ENCODE measurements at places on chromosomes 7 and 10.

GRCh38 chr7:7321681-7322080 lies 139.3 kb downstream of the C1GALT1 start:
- DNase-seq, result peak; percentile 4

DNA sequence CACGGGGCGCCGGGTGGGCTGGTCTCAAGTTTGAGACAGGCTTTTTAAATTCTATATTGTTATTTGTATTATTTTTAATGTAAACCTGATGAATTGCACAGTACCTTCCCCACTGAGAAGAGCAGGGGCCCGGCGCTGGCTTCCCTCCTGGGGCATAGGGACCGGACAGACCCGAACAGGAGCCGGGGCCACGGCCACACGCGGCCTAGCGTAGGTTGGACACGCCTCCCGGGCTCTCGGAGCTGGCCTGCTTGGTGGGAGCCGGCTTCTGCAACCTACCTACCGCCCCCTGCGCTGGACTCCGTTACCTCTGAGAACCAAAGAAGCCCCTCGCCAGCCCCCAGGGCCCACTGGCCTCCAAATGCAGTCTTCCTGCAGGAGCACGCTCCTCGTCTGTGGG lies 19.8 kb upstream of the LANCL2 start:
- no peak for DNase-seq

GRCh38 chr7:143512488-143513340 lies 35.0 kb downstream of the TAS2R41 start:
- no peak for DNase-seq

DNA sequence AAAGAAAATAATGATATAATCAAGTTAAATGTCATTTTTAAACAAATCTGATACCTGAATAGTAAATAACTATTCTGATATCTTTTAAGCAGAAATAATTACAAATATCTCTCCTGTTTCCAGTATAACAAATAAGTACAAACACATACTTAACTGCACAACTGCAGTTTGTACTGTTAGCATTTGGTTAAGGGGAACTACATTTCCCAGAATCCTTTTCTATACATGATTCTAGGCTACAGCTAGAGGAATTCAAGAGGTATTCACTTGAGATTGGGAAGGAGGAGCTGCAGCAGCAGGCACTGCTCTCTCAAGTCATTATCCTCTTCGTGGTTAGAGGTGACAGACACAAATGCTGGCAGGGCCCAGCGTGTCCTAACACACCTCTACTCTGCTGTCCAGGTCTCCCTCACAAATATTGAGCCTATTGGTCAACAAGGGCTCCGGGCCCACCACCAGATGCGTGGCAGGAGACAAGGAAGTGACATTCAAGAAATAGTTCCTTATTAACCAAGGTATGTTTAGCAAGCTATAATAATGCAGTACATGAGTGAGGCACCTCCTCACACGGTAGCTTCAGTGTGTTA lies 255.1 kb upstream of the MKLN1 start:
- DNase-seq, result peak; percentile 54

DNA sequence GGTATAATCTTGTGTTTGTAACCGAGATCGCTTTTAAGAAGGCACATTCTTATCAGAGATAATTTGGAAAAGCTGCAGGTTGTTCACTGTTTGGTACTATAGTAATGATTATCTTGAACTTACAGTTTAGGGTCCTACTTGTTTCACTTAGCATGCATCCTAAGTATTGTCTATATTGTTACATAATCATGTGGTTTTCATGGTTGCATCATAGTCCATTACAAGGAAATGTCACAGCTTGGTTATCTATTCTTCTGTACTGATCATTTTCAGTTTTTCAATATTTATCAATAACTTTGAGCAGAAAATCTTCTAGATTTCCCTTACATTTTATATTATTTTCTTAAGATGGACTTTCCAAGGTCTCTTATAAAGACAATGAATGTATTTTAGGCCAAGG lies 116.3 kb downstream of the PLPP4 start:
- no peak for DNase-seq

GRCh38 chr10:87695074-87695473 lies 35.4 kb downstream of the PAPSS2 start:
- no peak for DNase-seq

DNA sequence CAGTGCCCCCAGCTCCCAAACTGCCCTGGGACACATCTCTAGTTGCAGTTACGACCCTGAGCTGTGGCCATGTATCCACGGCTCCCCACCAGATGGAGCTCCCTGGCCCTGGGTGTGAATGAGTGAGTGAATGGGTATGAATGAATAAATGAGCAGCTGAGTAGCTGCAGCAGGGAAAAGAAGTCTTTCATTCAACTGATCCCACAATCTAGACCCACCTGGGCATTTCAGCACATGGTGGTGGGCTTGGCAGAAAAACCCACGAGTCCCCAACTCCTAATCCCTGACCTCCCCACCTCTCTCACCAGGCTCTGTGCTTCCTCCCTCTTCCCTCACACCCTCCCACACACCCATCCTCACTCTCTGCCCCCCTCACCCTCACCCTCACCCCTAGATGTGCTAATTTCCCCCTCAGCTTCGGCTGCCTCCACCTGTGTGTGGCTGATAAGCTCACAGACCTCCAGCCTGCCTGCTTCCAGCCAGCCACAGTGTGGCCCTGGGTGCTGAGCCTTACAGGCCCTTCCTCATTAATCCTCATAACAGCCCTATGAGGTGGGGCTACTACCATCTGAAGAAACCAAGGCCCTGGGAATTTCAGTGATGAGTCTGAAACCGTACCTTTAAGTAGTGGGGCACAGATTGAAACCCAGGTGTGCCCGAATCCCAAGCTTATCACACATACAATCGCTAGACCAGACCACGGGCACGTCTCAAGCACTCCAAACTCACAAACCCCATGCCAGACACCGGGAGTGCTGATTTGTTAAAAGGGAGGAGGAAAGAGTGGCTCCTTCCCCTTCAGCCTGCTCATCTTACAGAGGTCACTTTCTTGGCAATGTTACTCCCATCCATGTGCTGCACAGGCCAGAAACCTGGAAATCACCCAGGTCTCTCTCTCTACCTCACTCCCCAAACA lies 2.2 kb upstream of the ATP6V1F start:
- DNase-seq, result peak; percentile 54

DNA sequence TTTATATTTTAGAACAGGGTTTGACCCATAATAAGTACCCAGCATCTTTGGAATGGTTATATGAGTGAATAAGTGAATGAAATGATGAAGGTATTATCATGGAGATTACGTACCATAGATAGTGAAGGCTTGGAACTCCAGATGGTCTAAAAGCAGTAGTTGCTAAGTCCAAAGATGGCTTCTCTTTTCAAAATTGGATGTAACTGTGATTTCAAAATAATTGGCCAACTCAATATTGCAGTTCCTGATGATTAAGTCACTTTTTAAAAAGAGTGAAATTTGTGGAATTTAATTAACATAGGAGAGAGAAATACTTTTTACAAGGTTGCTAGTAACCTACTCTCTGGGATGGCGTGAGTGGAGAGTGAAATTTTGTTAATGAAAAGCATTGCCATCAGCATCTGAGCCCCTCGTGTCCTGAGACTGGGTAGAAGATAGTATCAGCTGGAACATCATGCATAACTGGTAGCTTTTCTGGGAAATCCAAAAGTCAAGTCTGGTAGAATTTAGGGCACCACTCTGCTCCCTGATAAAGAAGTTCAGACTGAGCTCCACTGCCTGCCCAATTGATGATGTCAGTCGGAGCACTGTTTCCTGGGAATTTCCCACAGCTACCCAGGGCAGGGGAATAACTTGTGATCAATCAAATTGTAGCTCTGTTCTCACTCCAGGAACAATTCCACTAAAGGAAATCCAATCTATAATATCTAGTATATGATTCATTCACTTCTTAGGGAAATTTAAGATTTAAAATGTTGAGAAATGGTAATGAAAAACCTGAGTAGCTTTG lies 3.2 kb downstream of the GPR141 start:
- DNase-seq, result no peak

DNA sequence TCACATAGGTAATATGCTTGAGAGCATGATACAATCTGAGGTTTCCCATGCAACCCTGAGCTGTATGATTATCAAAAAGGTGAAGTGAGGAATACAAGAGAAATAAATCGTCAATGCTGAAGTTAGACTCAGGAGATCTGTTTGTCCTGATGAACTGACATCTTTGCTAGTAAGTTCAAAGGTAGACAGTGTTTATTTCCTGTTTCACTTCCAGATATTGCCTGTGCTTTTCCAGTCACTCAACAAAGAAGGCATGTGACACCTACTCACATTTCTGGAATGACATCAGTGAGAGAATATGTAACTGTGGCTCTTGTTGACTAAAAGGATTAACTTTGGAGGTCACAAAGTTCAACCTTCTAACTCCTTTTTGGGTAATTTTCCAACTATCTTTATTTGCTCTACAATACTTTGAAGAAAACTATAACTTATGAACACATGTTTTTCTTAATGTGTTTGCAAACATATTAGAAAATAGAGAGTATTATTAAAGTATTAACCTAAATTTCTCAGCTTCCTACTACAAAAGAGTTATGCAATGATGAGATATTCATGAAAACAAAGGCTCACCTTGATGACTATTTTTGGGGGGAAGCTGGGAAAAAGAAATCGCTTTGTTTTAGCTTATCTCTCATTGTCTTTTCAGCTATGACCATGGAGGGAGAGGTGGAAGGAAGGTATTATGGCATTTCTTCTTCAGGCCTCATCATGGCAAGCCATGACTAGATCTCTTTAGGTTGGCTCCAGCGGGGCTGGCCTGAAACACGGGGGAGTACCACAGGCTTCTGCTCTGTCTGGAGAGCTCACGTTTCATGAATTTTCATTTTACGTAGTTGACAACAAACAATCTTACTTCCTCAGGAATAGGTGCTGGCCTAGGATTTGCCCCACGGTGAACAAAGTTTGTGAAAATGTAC lies 214.7 kb upstream of the SLC26A5 start:
- peak; percentile 34 for DNase-seq

GRCh38 chr10:55024713-55025112 lies 223.7 kb upstream of the PCDH15 start:
- DNase-seq, result no peak
